ENCODE measurements at places on chromosomes 1 and 21. TPM values are rescaled to one million over a fixed set of nuclear protein-coding genes. Genes with fewer than 3 reads are reported as not detected.

SLAMF9 gene
- total RNA-seq = 0.43 TPM

GBP6 gene
- not detected for total RNA-seq

RASSF5 gene
- 0.43 TPM for total RNA-seq

TNFRSF8 gene
- total RNA-seq = 0.22 TPM

DNA sequence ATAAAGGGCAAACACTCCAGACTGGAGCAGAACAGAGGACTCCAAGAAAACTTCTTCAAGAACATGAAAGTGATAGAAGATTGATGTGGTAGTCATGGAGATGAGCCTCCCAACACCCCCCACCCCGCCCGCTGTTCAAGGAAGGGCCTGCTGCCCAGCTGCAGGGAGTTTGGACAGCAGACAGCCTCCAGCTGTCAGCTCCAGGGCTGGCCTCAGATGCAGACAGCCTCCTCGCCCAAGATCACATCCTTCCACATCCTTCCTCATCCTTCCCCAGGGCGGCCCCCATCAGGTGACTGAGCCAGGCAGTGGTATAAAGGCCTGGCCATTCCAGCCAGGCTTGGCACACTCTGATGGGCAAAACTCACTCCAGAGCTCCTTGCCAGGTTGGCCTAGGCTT, 24.6 kb downstream of the HMGN2 start:
- DNase-seq = no peak

- DNase-seq = no peak
Observed at GRCh38 chr1:17020502-17020901, 8.8 kb upstream of the ATP13A2 start.

DNA sequence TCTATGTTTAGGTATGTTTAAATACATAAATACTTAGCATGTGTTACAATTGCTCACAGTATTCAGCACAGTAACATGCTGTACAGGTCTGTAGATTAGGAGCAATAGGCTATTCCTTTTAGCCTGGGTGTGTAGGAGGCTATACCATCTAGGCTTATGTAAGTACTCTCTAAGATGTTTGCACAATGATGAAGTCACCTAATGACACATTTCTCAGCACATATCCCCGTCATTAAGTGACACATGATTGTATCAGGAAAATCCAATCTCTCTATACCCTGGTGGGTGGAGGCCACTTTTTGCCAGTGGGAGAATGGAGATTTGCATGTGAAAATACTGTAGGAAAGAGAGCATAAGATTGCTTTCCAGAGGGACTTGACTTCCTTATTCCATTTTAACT, 5.5 kb upstream of the TEDDM1 start:
- DNase-seq = no peak

GRCh38 chr1:30820299-30820698, 62.7 kb upstream of the LAPTM5 start:
- DNase-seq = no peak

DNA sequence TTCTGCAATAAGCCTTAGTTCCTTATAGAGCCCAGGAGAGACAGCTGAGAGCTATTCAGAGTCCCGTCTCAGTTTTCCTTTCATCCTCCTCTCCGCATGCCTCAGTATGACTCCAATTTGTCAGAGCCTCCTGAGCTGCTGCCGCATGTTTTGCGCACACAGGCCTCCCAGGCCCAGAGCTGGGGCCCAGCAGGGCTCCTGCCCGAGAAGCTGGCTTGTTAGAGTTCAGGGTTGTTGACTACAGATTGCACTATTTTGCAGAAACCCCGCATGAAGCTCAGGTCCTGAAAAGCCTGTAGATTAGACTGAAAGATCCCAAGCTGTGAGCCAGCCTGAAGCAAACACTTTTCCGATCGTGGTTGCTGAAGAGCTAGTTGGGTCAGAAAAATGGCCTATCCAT, 51.5 kb downstream of the IGSF5 start:
- no peak for DNase-seq

DNA sequence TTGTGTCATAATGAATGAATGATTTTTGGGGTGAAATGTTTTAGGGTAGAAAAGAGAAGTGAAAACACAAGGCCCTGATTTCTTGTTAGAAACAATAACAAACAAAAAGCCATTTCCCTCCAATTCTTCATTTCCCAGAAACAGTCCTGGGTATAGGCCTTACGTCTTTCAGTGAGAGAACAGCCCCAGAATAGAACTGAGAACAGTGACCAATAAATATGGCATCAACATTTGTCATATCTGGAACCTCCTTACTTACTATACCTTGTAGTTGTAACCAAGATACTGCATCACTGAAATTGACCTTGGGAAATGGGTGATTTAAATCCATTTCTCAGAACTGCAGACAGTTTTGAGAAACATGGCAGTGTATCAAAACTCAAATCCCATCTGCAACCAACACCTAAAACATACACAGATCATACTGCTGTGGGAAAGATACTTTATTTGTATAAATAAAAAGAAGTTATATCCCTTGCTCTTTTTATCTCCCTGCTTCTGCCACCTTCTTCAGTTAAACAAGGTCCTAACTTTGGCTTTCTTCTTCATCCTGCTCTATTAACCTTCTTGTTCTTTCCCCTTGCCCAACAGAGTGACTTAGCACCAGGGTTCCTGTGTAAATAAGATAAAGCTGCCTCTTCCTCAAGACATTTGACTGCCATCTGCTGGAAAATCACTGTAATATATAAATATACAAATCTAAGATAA, 19.5 kb downstream of the XKR8 start:
- DNase-seq = peak; percentile 53

- no peak for DNase-seq
Observed at GRCh38 chr1:198913667-198914066, 274.8 kb downstream of the PTPRC start.

DNA sequence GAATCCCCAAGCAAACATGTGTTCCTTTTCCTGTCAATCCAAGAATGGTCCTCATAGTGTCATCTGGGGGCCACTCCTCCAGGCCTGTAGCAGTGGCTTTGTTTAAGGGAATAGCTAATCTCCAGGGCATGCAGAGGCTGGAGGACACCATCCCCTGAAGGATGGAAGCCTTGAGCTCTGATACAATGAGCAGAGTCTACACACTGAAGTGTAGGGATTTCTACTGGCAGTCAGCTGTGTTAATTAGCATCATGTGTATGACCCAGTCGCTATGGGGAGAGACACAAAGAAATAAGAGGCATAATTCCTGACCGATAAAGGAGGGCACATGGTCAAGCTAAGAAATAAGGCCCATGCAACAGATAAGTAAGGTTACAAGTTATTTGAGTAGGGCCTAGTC, 29.1 kb downstream of the ANGEL2 start:
- DNase-seq = no peak

Data from astrocyte (in vitro differentiated cells and primary cell).